ENCODE measurements at places on chromosomes 12 and 14.

- no peak for DNase-seq
Measured at GRCh38 chr12:131111446-131111845, 157.7 kb downstream of the ADGRD1 start.

- peak; percentile 10 for DNase-seq
Measured at GRCh38 chr12:2355604-2356003, 302.8 kb downstream of the CACNA1C start.

DNA sequence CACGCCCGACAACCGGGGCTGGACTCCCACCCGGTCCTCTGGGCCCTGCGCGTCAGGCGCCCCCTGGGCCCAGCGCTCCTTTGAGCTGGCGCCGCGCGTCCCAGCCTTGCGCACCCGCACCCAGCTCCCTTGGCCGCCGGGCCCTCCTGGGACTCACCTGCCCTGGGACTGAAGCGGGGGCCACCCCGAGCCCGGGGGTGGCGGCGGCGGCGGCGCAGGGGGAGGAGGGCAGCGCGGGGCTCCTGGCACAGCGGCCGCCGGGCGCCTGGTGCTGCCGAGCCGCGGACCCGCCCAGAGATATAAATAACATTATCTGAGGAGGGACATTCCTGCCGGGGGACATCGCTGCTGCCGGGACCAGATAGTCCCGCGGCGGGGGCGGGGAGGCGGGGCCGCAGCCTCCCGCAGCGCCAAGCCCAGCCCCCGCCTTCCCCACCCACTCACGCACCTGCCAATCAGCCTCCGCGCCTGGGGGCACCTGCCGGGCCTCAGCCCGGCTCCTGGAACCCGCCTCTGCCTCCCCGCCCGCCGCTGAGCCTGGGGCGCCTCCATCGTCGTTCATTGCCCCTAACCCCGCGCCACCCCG lies at the start of gene SPTB:
Gene SPTB, minus strand, starts transcription at position 273 of the 586 bp plus-strand sequence. CDS start 56,813 bp downstream, outside the sequence.
- peak; percentile 73 for DNase-seq

GRCh38 chr12:122333142-122334087 lies 67.1 kb upstream of the VPS33A start:
- DNase-seq, result no peak

DNA sequence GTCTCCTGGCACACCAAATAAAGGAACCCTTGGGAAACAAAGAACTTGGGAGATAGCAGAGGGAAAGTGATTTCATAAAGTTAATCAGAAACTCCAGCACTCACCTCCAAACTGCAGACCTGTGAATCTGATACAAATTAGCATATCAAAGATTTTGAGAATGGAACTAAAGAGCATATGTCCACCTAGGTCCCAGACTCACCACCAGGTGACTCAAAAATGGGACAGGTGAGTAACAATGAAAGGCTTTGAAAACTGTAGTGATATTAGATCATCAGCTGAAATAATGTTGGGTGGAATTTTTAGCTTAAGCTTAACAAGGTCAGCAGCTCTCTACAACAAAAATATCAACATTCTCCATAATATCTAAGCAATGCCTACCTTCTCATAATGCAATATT lies 214.8 kb downstream of the RERGL start:
- no peak for DNase-seq

DNA sequence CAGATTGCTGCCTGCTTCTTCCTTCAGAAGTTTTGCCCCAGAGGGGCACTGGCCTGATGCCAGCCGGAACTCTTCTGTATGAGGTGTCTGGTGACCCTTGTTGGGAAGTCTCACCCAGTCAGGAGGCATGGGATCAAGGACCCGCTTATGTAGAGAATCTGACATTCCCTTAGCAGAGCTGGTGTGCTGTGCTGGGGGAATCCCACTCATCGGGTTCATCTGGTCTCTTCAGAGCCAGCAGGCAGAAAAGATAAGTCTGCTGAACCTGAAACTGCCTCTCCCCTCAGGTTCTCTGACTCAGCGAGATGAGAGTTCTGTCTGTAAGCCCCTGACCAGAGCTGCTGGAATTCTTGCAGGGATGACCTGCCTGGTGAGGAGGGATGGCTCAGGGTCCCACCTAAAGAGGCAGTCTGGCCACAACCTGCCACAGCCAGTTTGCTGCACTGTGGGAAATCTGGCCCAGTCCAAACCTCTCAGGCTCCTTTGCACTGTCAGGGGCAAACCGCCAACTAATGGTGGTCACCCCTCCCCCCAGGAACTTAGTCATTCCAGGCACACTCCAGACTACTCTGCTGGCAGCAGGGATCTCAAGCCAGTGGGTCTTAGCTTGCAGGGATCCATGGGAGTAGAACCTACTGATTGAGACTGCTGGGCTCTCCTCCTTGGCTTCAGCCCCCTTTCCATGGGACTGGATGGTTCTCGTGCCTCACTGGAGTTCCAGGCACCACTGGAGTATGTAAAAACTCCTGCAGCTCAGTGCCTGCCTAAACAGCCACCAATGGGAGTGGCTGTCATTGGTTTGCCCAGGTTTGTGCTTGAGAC lies 4.1 kb downstream of the CLEC2D start:
- DNase-seq, result no peak

GRCh38 chr12:3747976-3748619 lies 4.8 kb downstream of the CRACR2A start:
- no peak for DNase-seq

- peak; percentile 38 for DNase-seq
Measured at GRCh38 chr14:103707329-103708263, 7.7 kb downstream of the XRCC3 start.

DNA sequence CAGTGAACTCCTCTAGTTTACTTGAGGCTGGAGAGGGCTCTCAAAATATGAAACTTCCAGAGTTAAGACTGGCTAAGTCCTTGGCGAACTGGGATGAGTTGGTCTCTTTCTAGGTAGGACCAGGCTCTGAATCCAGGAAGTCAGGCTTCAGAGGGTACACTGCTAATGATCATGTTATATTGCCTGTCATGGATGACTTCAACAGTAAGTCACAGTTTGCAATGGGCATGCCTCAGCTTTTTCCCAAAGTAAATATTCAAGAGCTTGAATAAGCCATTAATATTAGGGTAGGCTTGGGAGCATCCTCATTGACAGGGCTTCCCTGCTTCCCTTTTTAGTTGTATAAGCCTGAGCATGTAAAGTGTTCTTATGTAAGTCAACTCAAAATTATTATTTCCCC lies 61.7 kb upstream of the PTHLH start:
- no peak for DNase-seq

DNA sequence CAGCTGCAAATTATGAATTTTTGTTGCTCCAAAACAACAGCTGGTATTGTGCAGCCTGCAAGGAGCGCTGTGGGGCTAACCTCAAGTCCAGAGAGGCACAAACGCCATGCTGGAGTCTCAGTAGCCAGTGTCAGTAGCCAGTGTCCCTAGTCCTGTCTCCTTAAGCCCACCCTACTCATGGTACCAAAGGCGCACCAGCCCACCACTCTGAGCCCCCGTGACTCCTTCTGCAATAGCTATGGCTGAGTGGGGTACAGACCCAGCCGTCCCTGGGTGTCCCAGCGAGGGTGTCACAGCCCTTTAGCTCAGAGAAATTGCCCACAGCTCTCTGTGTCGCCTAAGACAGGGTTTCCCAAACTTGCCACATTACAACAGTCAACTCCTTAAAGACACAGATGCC lies 65.2 kb downstream of the ARL6IP4 start:
- no peak for DNase-seq

- DNase-seq, result no peak
Measured at GRCh38 chr12:102197789-102198188, at the start of gene PMCH. TSS of gene PMCH (minus strand) at chr12:102197833. CDS start at chr12:102197770, 63 bp downstream.

Data from NCI-H2081 (cell line).